ENCODE measurements at places on chromosomes 3 and 15.

- DNase-seq = no peak
These were observed 47.8 kb upstream of the CTSH start for GRCh38 chr15:78992416-78993256.

GRCh38 chr3:126491221-126492013, 15.7 kb upstream of the ZXDC start:
- no peak for DNase-seq

DNA sequence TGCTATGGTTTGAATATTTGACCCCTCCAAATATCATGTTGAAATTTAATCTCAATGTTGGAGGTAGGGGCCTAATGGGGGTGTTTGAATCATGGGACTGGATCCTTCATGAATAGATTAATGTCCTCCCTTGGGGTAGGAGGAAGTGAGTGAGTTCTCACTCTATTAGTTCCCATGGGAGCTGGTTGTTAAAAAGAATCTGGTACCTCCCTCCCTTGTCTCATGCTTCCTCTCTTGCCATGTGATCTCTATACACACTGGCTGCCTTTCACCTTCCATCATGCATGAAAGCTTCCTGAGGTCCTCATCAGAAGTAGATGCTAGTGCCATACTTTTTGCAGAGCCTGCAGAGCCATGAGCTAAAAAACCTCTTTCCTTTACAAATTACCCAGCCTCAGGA, 177.7 kb upstream of the MCTP2 start:
- no peak for DNase-seq

- no peak for DNase-seq
These were observed 62.1 kb upstream of the TBC1D23 start for GRCh38 chr3:100198579-100199269.

DNA sequence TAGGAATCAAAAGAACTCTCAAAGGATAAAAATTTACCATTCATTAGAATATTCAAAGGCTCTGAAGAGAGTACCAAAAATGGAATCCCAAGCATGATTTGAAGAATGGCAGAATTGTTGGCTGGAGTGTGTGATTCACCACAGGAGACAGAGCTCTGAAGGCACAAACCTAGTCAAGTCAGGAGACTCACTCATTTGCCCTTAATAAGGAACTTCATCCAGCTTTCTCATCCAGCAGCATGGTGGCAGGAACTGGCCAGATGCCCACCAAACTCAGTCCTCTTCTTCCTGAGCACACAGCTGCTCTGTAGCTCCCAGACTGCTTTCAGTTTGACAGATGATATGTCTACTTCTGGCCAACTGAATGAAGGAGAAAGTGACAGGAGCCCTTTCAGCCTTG, 16.5 kb upstream of the HEG1 start:
- no peak for DNase-seq

- DNase-seq = no peak
These were observed 916 bp downstream of the IDH3A start for GRCh38 chr15:78149805-78150751.

DNA sequence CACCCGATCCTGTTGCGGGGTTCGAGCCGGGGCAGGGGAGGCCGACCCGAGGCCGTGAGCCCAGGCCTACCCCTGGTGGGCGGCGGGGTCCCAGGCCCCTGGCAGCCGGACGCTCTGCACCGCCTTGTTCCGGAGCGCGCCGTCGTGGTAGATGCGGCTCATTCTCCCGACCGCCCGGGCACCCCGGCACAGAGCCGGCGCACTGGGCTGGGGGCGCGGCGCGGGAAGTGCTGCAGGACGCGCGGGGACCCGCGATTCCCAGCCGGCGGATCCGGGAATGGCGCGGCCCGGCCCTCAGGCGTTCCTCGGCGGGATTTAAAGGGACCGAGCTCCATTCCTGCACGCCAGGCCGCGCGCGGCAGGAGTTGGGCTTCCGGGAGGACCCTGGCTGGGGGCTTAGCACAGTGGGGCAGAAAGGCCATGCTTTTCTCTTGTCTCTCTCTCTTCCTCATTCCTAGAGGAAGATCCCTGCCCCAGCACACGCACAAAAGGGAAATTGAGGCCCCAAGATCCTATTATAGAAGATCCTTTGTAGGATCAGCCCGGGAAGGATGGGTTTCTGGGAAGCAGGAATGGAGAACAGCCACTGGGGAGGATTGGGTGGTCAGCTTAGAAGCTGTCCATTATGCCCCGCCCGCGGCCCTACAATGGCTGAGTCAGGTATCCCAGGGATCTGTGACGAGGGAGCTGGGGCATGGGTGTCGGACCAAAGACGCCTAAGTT, at the start of gene ARPIN:
TSS of gene ARPIN (minus strand) at position 279 of the 723 bp plus-strand sequence. CDS start at position 162, 117 bp downstream.
- DNase-seq = no peak

- no peak for DNase-seq
These were observed 14.8 kb downstream of the GTPBP8 start for GRCh38 chr3:113005611-113006010.

DNA sequence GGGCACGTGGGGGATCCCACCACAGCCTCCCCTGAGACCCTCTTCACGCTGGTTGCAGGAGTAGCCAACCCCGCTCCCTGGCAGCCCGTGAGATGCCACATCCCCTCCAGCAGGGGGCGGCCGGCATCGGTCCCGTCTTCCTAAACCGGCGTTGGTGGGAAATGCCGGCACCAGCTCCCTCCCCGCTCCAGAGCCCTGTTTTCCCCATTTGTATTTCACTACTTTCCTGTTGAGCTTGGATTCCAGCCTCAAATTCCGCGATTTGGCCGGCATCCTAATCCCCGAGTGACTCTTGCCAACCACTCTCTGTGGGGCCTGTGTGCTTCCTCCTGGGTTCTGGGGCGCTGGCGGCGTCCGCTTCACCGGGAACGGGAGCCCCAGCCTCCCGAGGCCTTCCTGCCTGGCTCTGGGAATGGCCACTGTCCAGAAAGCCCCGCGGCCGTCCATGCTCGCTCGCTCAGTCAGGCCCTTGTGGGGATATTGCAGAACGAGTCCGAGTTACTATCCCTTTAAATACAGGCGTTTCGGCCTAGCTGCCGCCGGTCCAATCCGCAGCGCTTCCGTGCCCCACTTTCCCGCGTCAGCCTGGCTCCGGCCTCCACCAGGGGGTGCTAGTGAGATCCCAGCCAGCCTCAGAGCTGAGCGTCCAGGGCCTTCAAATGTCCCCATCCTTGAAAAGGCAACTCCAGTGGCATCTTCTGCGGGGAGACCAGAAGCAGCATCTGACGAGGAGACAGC, 8.1 kb upstream of the ADAMTS17 start:
- DNase-seq = peak; percentile 61

DNA sequence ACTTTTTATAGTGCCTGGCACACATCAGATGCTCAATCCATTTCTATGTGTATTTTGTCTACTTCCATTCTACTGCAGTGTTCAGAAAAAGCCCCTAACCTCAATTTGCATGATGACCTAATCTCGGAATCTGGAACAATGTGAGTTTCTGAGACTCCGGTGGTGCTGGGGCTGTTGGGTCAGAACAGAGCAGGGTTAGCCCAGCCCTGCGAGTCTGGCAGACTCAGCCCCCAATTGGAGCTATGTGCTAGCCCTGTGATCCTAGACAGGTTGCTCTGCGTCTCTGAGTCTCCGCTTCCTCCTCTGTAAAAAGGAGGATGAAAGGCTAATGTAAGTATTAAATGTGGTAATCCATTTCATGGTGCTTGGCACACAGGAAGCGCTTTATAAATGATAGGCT, 95.0 kb upstream of the ICE2 start:
- DNase-seq = no peak

Measured in ascending aorta (tissue), 2 donors.